ENCODE measurements at places on chromosomes 11 and 22.

GRCh38 chr11:11444027-11444803 is 91.2 kb upstream of the CSNK2A3 start:
- DNase-seq: no peak

GRCh38 chr11:9962722-9963121 is 298.8 kb downstream of the SWAP70 start:
- DNase-seq: no peak

DNA sequence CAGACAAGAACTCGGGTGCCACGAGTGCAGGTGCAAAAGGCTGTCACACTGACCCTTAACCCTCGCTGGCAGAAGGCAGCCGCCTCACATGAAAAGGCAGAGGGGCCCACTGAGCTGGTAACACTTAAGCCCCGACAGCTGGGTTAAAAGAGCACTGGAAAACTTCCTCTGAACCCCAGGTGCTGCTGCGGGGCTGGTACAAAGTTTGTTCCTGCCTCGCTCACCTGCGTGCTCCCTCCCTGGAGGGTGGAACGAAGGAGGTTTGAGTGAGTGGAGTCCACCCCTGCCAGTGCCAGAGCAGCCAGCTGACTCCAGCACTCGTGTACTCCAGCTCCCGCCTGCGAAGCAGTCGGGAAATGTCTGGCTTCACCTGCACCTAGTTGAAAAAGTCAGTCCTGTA is 12.6 kb downstream of the SULT4A1 start:
- DNase-seq: no peak

DNA sequence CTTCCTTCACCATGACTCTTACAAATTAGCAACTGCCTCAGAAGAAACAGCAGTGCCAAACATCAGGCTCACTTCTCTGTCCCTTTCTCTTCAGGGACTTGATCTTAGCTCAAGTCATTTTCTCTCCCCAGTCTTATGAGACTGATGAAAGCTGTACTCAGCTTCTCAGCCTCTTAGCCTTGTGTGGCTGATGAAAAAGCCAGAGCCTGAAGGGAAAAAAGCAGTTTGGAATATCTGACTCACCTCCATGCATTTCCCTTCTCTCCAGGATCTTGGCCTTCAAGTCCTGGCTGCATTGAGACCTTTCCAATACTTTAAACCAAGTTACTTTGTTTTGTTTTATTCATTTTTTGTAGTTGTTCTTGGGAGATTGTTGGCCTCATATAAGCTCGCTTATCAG is 195.9 kb downstream of the SPON1 start:
- no peak for DNase-seq

Data from naive thymus-derived CD8-positive, alpha-beta T cell (primary cell).